ENCODE measurements at places on chromosomes 5 and 9. TPM values are rescaled to one million over a fixed set of nuclear protein-coding genes. Genes with fewer than 3 reads are reported as not detected.

ASPN gene
- total RNA-seq, result 5.4 TPM

TICAM2 gene
- total RNA-seq, result 2.1 TPM

HTR1A gene
- total RNA-seq, result not detected

CCL21 gene
- 1.7 TPM for total RNA-seq

SOX30 gene
- not detected for total RNA-seq

SLC34A3 gene
- total RNA-seq, result not detected

FOXD4 gene
- not detected for total RNA-seq

MELK gene
- 0.23 TPM for total RNA-seq

TRIP13 gene
- total RNA-seq, result 1.0 TPM

GRCh38 chr5:80174790-80175189, 81.1 kb downstream of the SERINC5 start:
- DNase-seq, result no peak

DNA sequence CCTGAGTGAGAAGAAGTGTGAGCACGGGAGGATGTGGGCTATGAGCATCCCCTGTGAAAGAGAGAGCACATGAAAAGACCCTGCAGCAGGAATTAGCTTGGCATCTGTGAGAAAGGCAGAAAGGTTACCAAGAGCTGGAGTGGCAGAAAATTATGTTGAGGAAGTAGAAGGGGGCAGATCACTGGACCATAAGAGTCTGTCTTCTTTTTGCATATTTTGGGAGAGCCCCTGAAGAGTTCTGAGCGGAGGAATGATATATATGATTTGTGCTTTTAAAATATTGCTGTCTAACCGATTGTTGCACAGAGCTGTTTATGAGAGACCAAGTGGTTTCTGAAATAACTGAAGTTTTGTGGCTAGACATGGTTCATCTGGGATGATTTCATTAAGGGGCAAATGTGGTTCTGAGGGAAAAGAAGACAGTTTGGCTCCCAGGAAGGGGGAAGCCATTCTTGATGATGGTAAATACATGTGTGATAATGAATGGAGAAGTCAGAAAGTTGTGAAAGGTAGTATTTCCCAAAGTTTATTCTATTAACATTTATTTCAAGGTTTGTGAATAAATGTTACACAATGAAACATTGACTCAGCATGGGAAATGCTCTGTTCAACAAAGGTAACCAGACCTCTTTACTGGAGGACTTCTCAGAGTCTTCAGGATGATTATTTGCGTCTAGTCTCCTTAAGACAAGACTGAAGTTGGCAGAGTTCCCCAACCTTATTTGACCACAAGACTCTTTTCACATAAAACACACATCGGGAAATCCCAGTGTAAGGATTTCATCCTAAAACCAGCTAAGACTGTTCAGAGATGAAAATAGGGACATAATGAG, 31.5 kb upstream of the ADRB2 start:
- no peak for DNase-seq

DNA sequence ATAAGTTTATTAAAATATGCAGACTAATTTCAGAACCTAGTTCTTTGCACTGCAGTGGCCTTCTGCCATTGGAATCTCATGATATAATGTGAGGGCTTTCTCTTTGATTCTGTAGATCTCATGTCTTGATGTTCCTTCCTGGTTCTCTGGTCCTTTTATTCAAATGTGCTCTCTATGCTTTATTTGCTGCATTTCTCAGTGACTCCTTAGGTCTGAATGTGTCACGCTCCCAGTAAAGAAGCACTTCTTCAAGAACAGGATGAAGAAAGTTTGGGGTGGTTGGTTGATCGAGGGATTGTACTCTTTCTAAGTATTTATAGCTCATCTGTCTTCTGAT, 122.6 kb downstream of the GDNF start:
- no peak for DNase-seq

DNA sequence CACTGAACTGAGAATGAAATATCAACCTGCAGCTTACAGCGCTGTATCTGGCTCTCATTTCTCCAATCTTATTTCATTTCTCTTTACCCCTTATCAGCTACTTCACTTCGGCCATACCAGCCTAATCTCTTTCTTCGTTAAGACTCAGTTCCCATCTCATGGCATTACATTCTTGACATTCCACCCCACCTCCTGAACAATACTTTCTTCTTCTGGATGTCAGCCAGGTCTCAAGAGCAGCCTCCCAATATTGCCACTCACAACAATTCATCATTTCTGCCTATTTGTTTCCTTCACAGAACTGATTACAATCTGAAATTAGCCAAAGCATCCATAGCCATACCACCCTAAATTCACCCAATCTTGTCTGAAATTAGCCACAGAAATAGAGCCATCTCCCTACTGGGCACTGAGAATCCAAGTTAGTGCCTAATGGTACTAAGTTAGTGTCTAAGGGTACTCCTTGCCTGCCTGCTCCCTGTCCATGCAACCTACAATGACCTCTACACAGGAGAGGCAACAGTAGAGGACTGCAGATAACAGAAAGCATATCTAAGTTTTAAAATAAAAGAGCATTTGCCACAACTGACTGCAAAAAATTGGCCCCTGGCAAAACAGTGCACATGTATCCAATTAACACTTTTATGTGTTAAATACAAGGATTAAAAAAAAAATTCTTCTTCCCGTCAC, 35.2 kb downstream of the SETX start:
- DNase-seq, result no peak

GRCh38 chr5:33322632-33323031, 118.1 kb upstream of the TARS1 start:
- DNase-seq, result no peak

DNA sequence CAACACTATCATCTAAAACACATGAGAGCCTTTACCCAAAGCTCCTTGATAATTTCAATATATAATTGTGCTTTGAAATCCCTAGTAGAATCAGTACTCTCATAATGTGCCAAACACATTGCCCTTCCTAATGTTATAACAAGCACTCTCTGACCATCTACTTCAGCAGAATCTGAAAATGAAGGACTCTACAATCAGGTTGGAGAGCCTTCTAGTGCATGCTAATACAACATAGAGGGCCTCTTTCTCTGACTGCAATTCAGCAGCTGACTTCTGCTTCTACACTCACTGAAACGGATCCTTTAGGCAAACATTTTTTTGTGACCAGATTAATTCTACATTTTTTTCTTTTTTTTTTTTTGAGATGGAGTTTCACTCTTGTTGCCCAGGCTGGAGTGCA, 155.6 kb downstream of the EPB41L4A start:
- no peak for DNase-seq
